Stimulated activated CD4-positive, alpha-beta T cell treated with anti-CD3 and anti-CD28 coated beads, Interleukin-15, amount 100 ng/mL, for 1 hour (primary cell): ENCODE measurements at places on chromosomes 11 and 22.

GRCh38 chr22:39177791-39178190 lies 25.3 kb upstream of the CBX7 start:
- DNase-seq, result no peak

- no peak for DNase-seq
Observed at GRCh38 chr22:30187094-30187493, 59.5 kb downstream of the LIF start.

GRCh38 chr11:11841116-11841722 lies 553 bp upstream of the USP47 start:
- no peak for DNase-seq

- DNase-seq, result no peak
Observed at GRCh38 chr11:105054723-105055493, 9.8 kb upstream of the CARD16 start.

GRCh38 chr11:63680834-63681320 lies 423 bp upstream of the RTN3 start:
- no peak for DNase-seq

- no peak for DNase-seq
Observed at GRCh38 chr22:28927630-28928029, 44.3 kb downstream of the ZNRF3 start.
